ENCODE measurements at places on chromosomes 5 and 9. TPM values are rescaled to one million over a fixed set of nuclear protein-coding genes. Genes with fewer than 3 reads are reported as not detected.

Gene POLR1E
- 37.7 TPM for total RNA-seq

Gene NFIB
- total RNA-seq: 85.5 TPM

Gene IL3
- total RNA-seq: not detected

Gene RC3H2
- 75.8 TPM for total RNA-seq

Gene SREK1
- total RNA-seq: 82.9 TPM

Gene JAKMIP2
- total RNA-seq: not detected

Gene NMUR2
- total RNA-seq: not detected

Gene OR1J2
- total RNA-seq: not detected

Gene FAM169A
- total RNA-seq: 0.71 TPM

Gene CDO1
- total RNA-seq: 6.3 TPM

Gene GABRA1
- not detected for total RNA-seq

Gene TMEM167A
- 47.7 TPM for total RNA-seq

Gene IL13
- not detected for total RNA-seq

Gene PCDHB11
- 0.13 TPM for total RNA-seq

Gene LEAP2
- total RNA-seq: 0.67 TPM

Measured in pulmonary artery endothelial cell (primary cell).